ENCODE measurements at places on chromosomes 2 and 18.
A peak's percentile ranks its signal among the peaks of the same experiment; 100 is the strongest.

DNA sequence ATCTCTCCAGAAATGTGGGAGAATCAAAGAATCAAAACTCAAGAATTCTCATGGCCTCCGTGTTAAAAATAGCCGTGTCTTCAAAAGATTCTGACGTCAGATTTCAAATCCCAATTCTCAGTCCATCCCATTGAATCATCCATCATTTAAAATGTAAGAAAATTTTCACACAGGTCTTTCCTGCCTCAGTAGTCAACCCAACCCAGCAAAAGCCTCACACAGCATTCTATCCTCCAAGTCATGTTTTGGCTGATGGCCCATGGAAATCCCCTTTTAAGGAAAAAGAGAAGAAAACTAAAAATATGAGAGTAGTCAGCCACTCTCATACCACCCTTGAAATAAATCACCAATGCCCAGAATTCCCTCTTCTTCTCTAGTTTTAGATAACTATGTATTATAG, 211.8 kb downstream of the C1D start:
- no peak for DNase-seq

- no peak for DNase-seq
These were observed 118.3 kb upstream of the ALKAL2 start for GRCh38 chr2:406231-406630.

- no peak for DNase-seq
These were observed 3.4 kb downstream of the FBLN7 start for GRCh38 chr2:112141626-112142007.

DNA sequence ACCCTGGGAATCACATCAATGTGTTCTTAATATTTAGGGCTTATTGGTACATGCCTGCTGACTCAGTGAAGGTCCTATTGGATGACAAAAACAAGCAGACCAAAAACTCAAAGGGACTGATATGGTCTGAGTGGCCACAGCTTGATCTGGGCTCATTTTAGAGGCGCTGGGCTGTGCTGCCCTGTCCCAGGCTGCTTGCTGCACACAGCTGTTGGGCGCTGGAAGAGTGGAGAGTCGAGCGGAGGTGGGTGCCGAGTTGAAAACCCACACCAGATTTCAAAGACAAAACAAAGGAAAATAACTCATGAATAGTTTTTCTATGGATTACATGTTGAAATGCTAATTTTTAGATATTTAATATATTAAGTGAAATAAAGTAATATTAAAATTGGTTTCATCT, 68.5 kb downstream of the LONRF2 start:
- no peak for DNase-seq

- no peak for DNase-seq
These were observed 306.7 kb upstream of the CCDC68 start for GRCh38 chr18:55265984-55266383.

GRCh38 chr2:234483568-234484251, 13.2 kb downstream of the ARL4C start:
- DNase-seq = no peak

DNA sequence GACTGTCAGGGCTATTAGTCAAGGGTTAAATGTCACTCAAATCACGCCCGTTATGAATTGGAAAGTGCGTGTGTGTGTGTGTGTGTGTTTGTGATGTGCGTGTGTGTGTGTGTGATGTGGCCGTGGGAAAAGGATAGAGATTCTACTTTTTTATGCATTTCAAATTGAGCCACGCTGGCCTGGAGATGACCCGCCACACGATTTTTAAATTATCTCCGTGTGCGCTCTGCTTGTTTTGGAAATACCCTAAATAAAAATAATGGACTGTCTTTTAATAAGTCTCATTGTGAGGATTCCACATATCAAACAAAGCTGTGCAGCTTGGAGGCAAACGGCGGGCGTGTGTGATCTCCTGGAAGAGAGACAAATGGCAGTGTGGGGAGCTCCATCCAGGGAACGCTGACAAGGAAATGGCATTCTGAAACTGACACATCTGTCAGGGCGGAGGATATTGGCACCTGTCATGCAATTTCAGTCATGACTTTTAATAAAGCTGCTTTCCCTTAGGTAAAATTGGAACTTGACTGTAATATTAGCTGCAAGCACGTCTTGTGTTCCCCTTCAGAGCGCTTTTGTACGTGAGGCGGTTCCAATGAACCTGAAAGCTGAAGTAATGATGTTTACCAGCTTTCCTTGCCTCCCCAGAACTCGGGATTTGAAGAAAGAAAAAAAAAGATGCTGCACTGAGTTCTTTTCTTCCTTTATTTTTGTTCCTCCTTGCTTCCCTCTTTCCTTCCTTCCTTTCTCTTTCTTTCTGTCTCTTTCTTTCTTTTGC, 381.8 kb upstream of the SMIM21 start:
- DNase-seq = no peak

DNA sequence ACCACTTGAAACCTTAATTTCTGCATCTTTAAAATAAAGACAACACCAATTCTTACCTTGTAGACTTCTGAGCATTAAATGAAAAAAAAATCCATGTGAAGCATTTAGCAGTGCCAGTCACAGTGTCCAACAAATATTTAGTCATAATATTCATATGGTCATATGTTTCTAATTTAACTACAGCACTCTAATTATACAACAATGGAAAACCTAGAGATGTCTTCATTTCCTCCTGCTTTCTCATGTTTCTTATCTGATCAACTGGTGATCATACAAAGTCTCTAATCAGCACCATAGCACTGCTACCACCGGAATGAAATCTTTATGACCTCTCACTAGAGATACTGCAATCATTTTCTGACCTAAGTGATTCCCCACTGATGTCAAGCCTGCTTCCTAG, 10.2 kb upstream of the SCN3A start:
- DNase-seq = no peak

DNA sequence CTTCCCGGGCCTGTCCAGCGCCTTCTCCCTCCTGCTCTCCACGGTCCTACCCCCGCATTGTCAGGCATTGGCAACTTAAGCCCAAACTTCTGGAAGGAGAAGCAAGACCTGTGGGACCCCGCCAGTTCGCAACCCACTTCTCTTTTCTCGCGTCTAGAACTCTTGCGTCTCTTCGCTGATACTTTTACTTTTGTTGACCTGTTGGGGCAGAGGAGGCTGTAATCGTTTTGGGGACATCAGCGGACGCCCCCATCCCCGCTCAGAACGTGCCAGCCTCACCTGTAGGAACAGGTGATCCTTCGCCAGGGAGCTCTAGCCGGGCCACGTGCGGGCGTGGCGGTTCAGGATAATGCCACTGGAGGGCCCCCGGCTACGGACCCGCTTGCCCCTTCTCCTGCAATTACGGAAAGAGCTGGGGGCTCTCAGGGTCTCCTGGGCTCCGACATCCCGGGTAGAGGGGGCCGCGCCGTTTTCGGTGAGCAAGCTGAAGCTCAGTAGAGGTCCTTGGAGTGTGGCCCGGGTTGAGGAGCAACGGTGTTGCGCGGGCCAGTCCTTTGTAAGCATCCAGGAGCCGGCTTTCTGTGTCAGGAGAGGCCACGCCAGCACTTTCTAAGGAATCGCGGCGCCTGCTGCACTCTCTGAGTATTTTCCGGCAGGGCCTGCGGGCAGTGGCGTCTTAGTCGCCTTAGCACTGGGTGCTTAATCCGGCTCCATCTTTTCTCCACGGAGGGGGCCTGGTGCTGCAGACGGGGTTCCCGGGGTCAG, 1.6 kb downstream of the MTCL1 start:
- no peak for DNase-seq

DNA sequence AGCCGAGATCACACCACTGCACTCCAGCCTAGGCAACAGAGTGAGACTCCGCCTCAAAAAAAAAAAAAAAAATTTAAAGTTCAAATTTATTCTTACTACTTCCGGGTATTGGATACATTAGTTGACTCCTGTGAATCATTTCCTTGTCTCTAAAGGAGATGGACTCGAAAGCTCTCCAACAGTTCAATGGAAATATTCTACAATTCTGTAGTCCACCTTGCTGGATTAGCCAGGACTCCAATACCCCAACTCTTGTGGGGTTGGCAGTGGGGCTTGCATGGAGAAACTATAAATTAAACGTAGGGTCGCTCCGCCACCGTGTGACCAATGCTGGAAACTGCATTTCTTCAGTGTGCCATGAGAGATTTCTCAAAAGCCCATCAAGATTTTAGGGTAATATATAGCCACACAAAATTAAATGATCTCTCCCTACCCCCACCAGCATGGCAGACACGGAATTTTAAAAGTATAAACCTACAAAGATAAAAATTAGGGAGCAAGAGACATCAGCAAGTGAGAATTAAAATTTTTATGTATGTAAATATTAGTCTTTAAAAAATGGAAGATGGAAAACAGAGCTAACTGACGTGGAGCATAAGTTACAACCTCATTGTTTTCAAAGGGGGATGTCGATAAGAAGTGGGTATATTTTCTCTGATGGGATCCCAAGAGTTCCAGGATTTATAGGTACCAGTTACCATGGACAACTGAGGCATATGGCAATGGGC, 27.8 kb upstream of the GAREM2 start:
- DNase-seq = peak; percentile 72

GRCh38 chr18:21745231-21745630, 4.6 kb downstream of the MIB1 start:
- no peak for DNase-seq

DNA sequence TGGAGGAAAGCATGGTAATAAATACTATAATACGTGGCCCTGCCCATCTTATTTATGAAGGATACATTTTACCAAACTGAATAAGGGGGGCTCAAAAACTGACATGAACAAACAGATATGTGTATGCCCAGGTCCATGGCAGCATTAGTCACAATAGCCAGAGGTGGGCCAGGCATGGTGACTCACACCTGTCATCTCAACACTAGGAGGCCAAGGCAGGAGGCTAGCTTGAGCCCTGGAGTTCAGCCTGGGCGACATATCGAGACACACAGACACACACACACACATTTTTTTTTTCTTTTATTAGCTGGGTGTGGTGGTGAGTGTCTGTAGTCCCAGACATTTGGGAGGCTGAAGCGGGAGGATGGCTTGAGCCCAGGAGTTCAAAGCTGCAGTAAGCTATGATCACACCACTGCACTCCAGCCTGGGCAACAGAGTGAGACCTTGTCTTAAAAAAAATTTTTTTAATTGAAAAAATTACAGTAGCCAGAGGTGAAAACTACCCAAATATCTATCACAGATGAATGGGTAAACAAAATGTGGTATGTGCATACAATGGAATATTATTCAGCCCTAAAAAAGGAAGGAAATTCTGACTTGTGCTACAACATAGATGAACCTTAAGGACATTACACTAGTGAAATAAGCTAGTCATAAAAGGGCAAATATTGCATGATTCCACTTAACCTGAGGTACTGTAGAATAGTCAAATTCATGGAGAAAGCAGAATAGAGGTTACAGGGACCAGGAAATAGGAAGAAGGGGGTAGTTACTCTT, 8.0 kb downstream of the ATP8B1 start:
- no peak for DNase-seq

- DNase-seq = no peak
These were observed 77.0 kb downstream of the CTIF start for GRCh38 chr18:48615566-48616401.

- DNase-seq = no peak
These were observed 28.4 kb upstream of the NEB start for GRCh38 chr2:151762694-151763093.

GRCh38 chr2:45353879-45354278, 257.2 kb downstream of the SRBD1 start:
- DNase-seq = no peak

DNA sequence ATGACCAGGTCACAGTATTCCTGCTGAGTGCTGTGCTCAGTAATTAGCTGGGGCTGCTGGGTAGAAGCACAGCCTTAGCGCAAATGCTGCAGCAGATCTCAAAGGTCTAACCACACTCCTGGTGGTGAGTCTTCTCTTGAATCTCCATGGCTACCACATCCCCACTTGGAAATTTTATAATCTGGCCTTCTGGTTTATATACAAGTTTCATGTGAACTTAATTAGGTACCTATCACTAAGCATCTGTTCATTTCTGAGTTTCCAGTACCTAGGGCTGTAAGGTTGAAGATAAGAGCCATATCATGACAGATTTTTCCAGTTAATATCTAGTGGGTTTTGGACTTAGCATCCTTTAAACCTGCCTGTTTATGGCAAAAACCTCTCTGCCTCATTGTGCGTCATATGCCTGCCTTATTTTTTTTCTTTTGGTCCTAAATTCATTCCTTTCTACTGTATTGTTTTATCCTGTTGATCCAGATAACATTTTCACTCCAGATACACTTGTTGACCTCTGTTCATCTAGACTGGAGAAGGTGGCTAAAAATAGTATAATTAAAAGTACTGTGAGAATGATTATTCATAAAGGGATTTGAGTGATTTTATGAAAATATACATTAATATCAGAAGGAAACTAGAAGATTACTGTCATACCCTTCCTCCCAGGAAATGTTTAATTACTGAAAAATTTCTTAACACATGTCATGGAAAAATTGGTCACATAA, 168.4 kb upstream of the THUMPD2 start:
- DNase-seq = no peak

DNA sequence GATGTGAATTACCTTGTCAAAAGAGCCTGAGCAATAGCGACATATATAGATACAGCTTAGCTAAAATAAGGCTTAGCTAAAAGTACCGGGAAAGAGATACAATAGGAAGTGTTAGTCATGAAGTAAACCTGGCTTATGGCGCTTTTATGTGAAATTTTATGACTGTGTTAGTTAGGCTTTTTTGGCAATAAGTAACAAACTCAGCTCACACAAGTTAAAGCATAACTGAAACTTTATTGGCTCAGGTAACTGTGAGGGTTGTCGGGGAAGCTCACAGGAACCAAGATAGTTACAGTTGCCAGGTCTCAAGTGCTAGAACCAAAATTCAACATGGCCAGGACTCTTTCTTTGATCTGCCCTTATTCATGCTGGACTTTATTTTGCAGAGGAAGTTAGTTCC, 925.0 kb upstream of the GYPC start:
- DNase-seq = no peak

GRCh38 chr2:160941290-160941846, 218.9 kb upstream of the TANK start:
- DNase-seq = no peak

- DNase-seq = no peak
These were observed 42.2 kb upstream of the CD28 start for GRCh38 chr2:203664029-203664755.

GRCh38 chr2:186907897-186908296, 58.9 kb upstream of the ZSWIM2 start:
- no peak for DNase-seq

- DNase-seq = no peak
These were observed 18.7 kb upstream of the IHH start for GRCh38 chr2:219079417-219079816.

- DNase-seq = no peak
These were observed 13.3 kb downstream of the EIF2AK3 start for GRCh38 chr2:88613921-88614320.

GRCh38 chr18:50283469-50284209, 2.3 kb upstream of the MBD1 start:
- no peak for DNase-seq
